ENCODE measurements at places on chromosomes 11 and 22. TPM values are rescaled to one million over a fixed set of nuclear protein-coding genes. Genes with fewer than 3 reads are reported as not detected.

The LMO2 gene
- total RNA-seq, result 13.9 TPM

GRCh38 chr11:87213444-87213843 is 175.7 kb downstream of the TMEM135 start:
- DNase-seq, result no peak

GRCh38 chr11:126930091-126930841 is 70.3 kb downstream of the KIRREL3 start:
- DNase-seq, result no peak

The TRIM49D2 gene
- total RNA-seq, result not detected

- no peak for DNase-seq
Measured at GRCh38 chr11:35549787-35550186, 24.4 kb upstream of the PAMR1 start.
